H1 (cell line): ENCODE measurements at places on chromosomes 6 and 20. TPM values are rescaled to one million over a fixed set of nuclear protein-coding genes. Genes with fewer than 3 reads are reported as not detected.

The SLPI gene
- not detected in 2 replicates for total RNA-seq

GRCh38 chr6:34656378-34657036, 40.1 kb downstream of the ILRUN start:
- no peak for DNase-seq

The CPNE5 gene
- 0.15 and 0.88 TPM in 2 replicates for total RNA-seq

The EEF1A2 gene
- 25.8 and 27.9 TPM in 2 replicates for total RNA-seq

- no peak for DNase-seq
Observed at GRCh38 chr6:18206591-18206990, 51.4 kb downstream of the KDM1B start.

DNA sequence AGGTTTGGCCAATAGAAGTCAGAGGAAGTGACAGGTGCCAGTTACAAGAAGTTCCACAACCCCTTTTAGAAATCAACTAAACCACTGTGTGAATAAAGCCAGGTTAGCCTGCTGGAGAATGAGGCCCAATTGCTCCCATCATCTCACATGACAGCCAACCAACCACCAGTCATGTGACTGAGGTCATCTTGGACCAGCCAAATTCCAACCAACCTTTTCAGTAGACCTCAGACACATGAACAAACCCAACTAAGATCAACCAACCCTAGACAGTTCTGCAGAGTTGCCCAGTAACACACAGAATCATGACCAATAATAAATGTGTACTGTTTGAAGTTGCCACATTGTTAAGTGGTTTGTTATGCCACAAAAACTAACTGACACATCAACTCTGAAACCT, 44.6 kb upstream of the GGTLC1 start:
- DNase-seq = no peak

DNA sequence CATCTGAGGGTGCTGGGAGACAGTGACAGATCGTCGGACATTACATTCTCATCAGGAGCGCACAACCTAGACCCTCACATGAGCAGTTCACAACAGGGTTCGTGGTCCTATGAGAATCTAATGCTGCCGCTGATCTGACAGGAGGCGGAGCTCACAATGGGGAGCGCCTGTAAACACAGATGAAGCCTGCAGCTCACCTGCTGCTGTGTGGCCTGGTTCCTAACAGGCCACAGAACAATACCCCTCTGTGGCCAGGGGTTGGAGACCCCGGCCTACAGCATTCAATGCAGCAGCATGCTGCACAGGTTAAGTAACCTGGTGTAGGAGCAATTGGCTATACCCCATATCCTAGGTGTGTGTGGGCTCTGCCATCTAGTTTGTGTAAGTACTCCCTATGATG, 19.5 kb downstream of the ANKRD60 start:
- no peak for DNase-seq
